ENCODE measurements at places on chromosomes 5 and 9.

- peak; percentile 48 for DNase-seq
Observed at GRCh38 chr5:179530069-179530998, 20.0 kb upstream of the RUFY1 start.

- no peak for DNase-seq
Observed at GRCh38 chr5:7078101-7078500, 317.8 kb upstream of the ADCY2 start.

GRCh38 chr5:138922494-138922893 lies 47.4 kb upstream of the LRRTM2 start:
- DNase-seq: no peak

- no peak for DNase-seq
Observed at GRCh38 chr5:142667831-142668230, 18.1 kb downstream of the FGF1 start.

DNA sequence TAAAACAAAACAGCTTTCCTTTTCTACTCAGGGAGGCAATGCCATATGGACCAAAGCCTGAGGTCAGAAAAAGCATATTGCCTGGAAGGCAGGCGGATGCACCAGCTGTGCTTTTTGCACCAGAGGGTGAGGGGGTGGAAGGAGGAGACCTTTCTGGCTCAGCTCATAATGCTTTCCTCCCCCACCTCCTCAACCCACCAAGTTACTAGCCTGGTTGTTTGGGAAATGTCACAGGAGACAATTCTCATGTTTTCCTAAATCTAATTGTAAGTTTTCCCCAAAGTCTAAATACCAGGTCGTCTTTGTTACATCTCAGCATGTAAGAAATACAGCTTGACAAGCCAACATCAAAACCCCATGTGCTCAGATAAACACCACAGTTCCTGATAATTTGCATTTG lies 72.6 kb upstream of the DMRTA1 start:
- no peak for DNase-seq

- DNase-seq: no peak
Observed at GRCh38 chr5:131639148-131639547, 4.1 kb upstream of the RAPGEF6 start.

GRCh38 chr5:142319105-142319504 lies 5.7 kb downstream of the SPRY4 start:
- DNase-seq: no peak

GRCh38 chr5:35194635-35195471 lies 35.4 kb downstream of the PRLR start:
- no peak for DNase-seq

DNA sequence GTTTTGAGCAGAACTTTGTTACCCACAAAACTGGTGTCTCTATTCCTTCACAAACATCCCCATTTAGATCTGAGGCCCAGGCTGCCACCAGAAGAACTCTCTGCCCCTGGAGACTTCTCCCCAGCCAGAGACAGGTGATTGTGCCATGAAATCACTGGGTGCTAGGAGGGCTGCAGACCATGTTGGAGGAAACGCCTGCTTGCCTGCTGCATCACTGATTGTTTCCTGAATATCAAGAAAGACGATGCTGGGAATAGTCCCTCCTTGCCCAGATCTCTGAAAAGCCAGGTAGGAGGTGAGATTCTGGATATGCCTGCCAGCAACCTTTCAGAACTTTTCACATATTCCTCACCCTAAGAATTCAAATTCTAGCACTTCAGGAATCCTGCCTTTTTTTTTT lies 8.1 kb downstream of the ZNF366 start:
- DNase-seq: no peak

DNA sequence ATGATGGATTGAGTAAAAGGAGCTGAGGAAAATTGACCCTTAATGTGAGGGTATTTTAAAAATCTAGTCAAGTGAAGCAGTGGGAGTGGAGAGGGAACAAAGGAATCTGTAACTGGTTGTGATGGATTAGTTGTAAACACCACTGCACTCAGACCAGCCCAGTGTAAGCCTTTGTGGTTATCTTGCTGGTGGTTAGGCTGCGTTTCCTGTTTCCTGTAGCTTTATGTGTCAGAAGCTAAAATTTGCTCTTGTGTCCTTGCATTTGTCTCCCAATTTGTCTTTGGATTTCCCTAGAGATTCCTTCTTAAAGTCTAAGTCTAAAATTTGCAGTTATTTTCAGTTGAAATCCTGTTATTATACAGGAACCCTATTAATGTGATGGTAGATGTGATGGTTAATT lies 6.3 kb downstream of the IFNA21 start:
- DNase-seq: no peak

- no peak for DNase-seq
Observed at GRCh38 chr9:34498553-34498952, 24.2 kb downstream of the ENHO start.

GRCh38 chr5:140317859-140318258 lies 15.0 kb upstream of the PFDN1 start:
- no peak for DNase-seq

DNA sequence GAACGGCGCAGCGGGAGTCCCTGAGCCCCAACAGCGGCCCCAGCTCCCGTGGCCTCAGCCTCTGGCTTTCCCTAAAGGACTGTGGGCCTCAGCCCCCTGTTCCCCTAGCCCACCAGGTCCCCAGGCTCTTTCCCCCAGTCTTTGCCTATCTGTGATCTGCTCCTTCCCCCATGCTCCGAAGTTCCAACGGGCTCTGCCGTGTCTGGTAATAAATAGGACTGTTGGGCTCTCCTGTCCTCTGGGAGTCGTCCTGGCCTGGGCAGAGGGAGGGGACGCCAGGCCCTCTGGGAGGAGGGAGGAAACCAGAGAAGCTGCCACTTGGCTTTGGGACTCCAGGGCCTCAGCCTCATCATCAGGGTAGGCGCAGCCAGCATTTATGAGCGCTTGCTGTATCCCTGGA lies 28.1 kb downstream of the ADGRD2 start:
- DNase-seq: no peak

GRCh38 chr9:126621061-126621918 lies 7.6 kb downstream of the LMX1B start:
- DNase-seq: no peak

- no peak for DNase-seq
Observed at GRCh38 chr5:127834554-127834953, 131.4 kb downstream of the CCDC192 start.

DNA sequence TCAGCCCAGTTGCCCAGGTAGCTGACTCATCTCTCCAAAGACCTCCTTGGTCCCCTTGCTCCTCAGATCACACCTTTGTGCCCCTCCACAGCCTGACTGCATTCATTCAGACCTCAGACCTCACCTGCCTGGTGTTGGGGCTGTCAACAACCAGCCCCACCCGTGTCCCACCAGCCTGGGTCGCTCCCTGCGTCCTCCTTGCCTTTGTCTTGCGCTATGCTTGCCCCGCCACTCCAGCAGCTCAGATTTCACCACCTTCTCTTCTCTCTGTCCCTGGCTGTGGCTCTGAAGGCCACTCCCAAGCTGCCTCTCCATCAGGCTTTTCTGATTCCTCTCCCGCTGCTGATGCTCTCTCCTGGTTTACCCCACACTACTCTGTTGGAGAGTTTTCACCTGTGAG lies 103.5 kb downstream of the MVB12B start:
- no peak for DNase-seq

DNA sequence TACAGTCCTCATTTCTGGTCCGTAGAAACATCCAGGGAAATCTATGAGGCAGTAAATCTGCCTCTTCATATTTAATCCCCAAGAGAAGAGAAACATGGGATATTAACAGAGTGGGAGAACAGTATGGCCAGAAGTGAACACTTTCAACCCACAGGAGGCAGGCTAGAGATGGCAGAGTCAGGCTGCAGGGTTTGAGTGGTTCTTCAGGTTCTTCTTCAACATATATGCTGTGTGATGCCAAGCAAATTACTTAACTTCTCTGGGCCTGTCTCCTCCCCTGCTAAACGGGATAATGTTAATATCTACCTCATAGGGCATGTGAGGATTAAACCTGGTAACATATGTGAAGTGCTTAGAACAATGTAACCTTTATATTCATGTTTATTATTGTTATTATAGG lies 321.8 kb downstream of the PSAT1 start:
- no peak for DNase-seq

DNA sequence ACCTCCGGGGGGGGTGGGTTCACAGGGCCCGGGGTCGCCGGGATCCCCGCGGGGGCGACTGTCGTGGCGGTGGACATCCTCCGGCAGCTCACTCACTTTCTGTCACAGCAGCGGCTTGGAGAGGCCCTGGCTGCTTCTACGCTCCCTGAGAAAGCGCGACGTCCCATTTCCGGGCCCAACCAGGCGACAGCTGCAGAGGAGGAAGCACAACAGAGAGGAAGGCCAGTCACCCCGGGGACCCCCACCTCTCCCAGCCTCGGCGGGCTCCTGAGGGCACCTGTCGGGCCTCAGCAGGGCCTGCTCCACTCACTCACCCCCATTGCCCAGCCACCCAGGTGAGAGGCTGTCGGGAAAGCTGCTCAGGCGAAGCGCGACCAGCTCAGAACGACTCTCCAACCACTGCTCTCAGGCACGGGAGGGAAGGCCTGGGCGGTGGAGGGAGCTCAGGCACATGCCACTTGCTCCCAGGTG lies 14.4 kb downstream of the BRD3 start:
- no peak for DNase-seq

DNA sequence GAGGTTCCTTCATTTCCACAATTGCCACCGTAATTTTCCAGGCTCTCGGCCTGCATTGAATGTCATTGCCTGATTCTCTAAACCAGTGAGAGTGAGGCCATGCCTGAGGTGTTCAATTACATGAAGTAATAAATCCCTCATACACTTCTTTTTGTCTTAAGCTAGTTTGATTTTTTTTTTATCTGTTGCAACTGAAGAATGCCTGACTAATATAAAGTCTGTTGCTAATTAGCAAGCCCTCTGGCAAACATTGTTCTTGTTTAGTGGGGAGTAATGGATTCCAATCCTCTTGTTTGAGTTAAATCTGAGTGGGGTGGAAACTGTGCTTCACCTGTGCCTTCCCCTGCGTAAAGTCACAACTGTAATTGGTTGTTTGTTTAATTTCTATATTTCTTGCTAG lies 338.1 kb upstream of the ATP10B start:
- no peak for DNase-seq

- DNase-seq: peak; percentile 41
Observed at GRCh38 chr5:73451224-73452130, 2.9 kb upstream of the FOXD1 start.

GRCh38 chr5:34509392-34509791 lies 146.7 kb upstream of the RAI14 start:
- DNase-seq: no peak

DNA sequence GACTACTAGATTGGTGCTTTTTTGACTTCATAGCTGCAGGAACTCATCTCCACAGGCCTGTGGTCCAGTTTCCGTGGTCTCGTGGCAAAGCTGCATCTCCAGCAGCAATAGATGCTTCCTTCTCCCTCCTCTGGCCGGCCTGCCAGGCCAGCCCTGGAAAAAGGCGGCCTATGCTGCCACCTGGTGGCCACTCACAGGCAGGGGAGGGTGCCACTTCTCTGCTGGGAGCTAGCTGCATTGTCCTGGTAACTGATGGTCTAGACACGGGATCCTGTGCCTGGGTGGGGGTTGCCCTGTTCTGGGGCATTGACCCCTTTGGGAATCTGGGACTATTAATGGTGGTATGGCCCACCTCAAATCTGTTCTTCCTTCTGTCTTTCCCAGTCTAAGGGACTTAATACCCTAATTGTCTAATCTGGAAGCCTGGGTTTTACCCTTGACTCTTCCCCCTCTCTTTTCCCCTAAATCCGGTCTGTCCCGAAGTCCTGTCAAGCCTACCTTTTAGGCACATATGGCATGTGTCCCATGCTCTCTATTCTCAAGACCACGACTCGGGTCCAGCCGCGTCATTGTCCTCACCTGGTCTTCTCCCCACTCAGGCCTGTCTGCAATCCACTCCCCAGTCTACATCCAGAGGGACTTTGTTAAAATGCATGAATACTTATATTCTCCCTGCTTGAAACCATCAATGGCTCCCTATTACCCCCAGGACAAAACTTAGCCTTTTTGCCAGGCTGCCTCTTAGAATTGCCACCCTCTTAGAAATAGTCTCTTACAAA lies 20.1 kb upstream of the PTGS1 start:
- DNase-seq: peak; percentile 58

DNA sequence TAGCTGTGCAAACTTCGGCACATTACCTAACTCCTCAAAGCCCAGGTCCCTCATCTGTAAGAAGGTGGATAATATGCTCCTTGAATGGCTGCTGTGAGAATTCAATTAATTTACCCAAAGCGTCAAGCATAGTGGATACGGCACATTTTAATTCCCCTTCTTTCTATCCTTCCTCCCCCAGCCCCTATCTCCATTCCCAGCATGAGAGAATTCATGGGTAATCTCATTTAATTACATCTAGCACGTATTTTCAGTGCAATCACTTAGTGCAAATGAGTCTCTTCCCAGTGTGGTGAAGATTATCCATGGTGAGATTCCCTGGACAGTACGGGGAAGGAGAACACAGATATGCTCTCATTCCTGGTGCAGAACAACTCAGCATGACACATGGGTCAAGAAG lies 145.6 kb downstream of the TRPM3 start:
- no peak for DNase-seq

GRCh38 chr9:107243742-107244141 lies 39.3 kb upstream of the RAD23B start:
- no peak for DNase-seq

- DNase-seq: no peak
Observed at GRCh38 chr9:27176971-27177370, 67.9 kb downstream of the TEK start.

GRCh38 chr9:116792271-116792670 lies 105.2 kb downstream of the TRIM32 start:
- DNase-seq: no peak

GRCh38 chr5:6432206-6432605 lies 16.5 kb upstream of the UBE2QL1 start:
- no peak for DNase-seq

GRCh38 chr5:42621242-42621641 lies 135.4 kb upstream of the CCDC152 start:
- DNase-seq: no peak

GRCh38 chr5:145068721-145069120 lies 766.4 kb downstream of the PRELID2 start:
- no peak for DNase-seq

DNA sequence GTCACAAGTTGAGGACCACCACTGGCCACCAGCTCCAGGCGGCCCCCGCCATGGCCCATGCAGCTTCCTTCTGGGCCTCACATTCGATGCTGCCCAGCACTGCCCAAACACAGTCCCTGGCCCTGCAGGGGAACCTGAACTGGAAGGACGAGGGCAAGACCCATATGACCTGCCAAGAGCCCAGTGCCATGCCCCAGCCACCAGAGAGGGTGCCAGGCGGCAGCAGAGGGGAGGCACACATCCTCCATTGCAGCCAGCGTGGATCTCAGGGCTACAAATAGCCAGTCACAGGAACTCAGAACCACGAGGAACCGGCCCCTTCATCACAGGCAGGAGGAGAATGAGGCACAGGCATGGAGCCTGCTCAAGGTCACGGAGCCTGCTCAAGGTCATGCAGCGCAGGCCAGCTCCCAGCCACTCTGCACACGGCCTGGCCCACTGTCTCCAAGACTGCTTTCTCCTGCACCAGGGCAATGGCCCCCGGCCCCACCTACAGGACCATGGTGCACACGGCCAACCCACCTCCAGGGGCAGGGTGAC lies 69.6 kb downstream of the SEMA4D start:
- DNase-seq: no peak

DNA sequence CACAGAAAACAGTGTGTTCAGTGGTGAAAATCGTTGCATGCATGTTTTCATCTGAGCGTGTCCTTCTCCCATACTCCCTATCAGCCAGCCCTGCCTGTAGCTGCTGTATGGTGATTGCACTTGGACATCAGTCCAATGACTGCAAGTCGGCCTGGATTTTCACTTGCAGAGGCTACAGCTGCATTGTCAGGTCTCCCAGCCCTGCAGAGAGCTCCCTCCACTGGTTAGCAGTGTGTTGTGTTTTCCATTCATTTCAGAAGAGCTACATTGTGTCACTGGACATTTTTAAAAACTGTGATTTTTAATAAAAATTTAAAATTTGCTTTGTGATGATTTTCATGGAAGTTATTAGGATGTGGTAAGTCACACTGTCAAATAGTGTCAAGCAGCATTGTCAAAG lies 96.6 kb downstream of the SYK start:
- no peak for DNase-seq

All from activated CD8-positive, alpha-beta memory T cell treated with anti-CD3 and anti-CD28 coated beads for 48 hours (primary cell).